ENCODE measurements at places on chromosomes 2 and 18.

- no peak for DNase-seq
These were observed 22.5 kb upstream of the POLE4 start for GRCh38 chr2:74935975-74936391.

GRCh38 chr2:63999049-63999448, 20.2 kb downstream of the VPS54 start:
- no peak for DNase-seq

GRCh38 chr2:229314117-229314516, 43.0 kb upstream of the PID1 start:
- DNase-seq, result no peak

- DNase-seq, result no peak
These were observed 241.9 kb upstream of the SLC14A2 start for GRCh38 chr18:45373286-45373880.

DNA sequence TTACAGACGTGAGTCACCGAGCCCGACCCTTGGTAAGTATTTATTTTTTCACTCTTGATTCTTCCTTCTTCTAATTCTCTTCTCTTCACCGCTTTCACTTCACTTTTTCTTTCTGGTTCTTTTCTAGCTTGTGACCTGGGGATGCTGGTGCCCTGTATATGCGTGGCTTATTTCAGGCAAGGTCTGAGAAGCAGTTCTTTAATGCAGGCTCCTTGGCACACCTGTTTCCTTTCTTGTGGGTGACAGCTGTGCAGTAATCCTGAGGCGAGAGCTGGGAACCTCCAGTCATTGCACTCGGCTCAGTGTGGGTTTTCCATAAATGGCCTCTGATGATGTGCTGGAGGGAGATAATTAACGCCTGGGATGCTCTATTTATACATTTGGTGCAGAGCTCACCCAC, 193.8 kb downstream of the TSN start:
- no peak for DNase-seq

DNA sequence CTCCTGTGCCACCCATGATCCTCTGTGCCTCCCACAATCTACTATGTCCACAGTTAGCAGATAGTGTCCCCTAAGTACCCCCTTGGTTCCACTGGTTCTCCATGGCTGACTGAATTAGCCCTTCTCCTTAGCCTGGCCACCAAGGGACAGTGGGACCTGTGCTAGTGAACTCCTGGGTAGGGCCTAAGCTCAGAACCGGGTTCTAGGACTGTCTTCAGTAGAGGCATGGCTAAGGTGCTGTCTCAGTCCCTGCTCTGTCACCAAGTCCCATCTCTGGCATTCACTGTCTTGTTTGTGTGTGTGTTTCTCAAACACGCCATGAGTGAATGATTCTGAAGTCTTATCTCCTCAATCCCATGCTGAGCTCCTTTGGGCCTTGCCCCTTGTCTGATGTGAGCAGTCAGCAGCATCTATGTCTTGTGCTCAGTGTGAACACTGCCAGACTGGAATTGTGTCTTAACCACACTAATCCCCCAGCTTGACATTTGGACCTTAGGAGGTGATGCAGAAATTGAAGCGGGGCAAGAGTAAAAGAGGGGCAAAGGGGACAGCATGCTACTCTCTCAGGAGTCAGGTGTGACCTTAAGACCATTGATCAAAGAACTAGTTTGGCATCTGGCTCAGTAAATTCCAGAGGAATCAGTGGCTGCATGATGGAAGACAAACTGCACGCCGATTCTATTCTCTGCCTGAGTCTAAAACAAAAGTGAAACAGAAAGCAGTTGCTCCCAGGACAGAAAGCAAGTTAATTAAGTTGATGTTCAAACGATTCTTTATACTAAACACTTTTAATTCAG, 190.5 kb downstream of the ALPK2 start:
- DNase-seq, result peak; percentile 2

DNA sequence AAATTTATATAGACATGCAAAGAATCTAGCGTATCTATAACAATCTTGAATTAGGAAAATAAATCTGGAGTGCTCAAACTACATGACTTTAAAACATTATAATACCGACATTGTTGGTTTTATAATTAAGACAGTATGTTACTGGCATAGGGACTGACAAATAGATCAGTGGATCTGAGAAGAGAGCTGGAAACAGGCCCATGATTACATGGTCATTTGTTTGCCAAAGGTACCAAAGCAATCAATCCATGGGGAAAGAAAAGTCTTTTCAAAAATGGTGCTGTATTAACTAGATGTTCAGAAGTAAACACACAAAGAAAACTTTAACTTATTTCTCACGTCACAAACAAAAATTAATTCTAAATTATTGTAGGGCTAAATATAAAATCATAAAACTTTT, 124.2 kb downstream of the BCL2L11 start:
- DNase-seq, result no peak
